ENCODE measurements at places on chromosomes 11 and 22.

DNA sequence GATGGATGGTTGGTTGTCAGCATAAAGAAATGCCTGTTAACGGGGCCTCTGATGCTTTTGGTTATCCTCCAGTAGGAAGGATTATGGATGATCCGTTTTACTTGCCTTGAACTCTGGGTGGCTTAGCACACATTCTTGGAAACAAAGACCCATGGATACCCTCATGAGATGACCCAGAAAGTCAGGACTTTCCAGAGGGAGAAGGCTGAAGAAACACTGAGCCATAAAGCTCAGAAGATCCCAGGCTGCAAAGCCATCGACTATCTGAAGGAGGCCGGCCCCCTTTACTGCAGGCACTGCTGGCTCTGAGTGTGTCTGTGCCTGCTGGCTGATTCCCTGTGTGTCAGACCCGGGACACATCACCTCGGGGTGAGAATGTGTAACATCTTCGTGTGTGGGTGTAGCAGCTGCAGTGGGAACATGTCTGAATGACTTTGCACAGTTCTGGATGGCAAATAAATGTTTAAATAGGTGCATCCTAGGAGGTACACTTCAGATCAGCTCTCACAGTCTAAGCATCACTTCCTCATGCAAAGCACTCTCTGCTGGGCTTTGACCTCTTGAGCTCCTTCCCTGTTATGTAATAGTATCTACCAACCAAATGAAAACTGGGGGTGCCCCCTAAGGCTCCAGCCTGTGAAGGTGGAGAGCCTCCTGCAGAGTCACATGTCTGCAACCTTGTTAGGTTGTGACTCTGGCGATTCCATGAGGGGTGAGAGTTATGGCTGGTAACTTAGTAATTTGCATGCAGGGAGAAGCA lies 1084.9 kb downstream of the TBC1D22A start:
- DNase-seq: no peak

GRCh38 chr22:43080616-43081015 lies 8.6 kb downstream of the TTLL1 start:
- no peak for DNase-seq

- DNase-seq: no peak
Observed at GRCh38 chr11:34650528-34650927, 29.6 kb downstream of the EHF start.

DNA sequence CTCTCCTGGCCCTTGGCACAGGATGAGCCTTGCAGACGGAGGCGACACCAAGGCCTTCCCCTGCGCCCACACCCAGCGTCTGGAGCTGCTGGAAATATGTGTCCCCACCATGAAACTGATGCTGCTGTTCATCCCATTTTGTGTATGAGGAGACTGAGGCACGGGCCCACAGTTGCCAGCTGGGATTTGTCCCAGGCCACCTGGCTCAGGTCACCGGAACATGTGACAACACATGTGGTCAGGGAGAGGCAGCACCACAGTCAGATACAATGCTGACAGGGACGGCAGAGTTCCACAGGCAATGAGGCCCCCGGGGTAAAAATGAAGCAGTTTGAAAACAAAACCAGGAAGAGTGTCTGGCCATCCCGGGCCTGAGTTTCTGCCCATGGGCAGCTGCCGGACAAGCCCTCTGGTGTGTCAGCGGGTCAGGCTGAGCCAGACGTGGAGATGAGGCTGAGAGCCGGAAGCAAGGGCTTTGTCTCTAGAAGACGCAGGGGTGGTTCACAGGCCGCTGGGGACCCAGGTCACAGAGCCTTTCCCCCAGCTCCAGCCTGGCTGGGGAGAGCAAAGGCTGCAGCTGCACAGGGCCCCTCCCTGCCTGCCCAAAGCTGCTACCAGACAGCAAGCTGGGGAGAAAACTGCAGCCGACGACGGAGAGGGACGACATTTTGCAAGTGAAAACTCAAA lies 80.7 kb downstream of the CDKN1C start:
- no peak for DNase-seq

DNA sequence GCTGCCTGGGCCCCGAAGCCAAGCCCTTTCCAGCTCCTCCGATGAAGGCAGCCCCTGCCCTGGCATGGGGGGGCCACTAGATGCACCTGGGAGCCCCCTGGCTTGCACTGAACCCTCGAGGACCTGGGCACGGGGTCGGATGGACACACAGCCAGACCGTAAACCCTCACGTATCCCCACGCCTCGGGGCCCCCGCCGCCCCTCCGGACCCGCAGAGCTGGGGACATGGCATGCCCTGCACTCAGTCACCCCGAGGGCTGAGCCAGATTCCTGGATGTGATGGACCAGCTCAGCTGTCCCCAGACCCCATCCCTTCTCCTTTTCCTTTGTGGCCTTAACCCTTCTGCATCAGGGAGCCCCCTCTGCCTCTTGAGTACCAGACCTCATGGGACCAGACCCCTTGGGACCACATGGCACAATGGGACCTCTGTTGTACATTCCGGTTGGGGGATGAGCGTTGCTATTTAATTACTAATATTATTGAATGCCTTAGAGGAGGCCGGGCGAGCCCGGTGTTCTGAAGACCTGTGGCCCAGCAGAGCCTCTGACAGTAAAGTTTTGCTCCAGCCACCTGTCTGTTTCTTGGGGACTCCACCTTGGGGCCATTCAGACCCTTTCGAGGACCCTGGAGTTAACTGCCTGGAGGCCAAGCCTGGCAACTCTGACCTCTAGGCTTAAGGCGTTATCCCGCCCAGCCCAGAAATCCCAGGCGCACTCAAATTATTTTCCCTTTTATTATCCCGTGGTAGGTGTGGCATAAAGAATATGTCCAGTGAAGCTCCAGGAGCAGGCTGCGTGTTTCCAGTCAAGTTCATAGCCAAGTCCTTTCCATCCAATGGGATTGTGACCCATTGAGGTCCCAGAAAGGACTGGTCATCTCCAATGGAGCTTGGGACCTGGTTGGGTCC lies 3.0 kb downstream of the RASL10A start:
- no peak for DNase-seq

DNA sequence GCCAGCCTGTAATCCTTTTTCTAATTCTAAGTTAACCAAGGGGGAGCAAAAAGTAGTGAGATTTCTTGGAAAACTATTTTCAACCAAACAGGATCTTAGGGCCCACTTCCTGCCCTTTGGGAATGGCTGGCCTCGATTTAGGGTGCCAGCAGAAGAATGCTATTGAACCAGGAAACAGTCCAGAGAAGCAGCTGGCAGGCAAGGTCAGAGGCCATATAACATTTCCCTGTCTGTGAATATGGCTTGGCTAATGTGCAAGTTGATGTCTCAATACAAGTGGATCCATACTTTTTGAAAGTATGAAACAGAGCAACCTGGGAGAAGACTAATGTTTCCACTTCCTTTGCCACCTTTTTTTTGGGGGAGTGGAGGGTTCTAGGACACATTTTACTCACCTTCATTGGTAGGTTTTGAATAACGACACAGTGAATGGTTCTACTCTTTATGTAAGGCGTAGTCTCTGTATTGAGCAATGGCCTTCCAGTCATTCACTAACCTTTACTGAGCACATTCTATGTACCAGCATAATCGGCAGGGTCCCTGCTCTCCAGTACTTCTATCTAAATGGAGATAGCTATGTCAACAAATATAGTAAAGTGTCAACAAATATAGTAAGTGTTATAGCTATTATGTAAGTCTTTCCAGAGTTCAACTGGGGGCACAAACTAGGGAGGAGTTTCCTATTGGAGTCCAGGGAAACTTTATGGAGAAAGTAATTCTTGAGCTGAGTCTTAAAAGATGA lies 34.2 kb upstream of the RRM1 start:
- DNase-seq: no peak

- no peak for DNase-seq
Observed at GRCh38 chr22:43826142-43827002, 14.3 kb upstream of the EFCAB6 start.

- no peak for DNase-seq
Observed at GRCh38 chr22:24699876-24700275, 74.6 kb downstream of the PIWIL3 start.

DNA sequence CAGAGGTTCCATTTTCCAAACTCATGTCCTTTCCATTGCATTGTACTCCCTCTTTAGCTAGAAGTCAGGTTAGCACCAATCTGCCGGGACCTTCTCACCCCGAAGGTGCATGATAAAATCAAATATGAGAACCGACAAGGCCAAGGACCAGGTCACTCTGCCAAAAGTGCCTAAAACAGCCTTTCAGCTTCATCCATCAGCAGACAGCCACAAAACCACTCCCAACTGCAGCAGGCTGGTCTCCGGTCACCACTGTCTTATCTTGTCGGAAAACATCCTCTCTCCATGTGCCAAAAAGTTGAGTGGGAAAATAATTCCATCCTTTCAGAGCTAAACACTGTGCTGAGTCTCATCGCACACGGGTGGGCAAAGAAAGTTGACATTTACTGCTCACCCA lies 1.4 kb downstream of the PI4KA start:
- no peak for DNase-seq

- DNase-seq: no peak
Observed at GRCh38 chr11:77322506-77322905, 21.0 kb upstream of the GDPD4 start.

GRCh38 chr11:113839842-113840241 lies 35.5 kb downstream of the USP28 start:
- DNase-seq: no peak

- DNase-seq: no peak
Observed at GRCh38 chr22:27883656-27884350, 35.3 kb downstream of the PITPNB start.

DNA sequence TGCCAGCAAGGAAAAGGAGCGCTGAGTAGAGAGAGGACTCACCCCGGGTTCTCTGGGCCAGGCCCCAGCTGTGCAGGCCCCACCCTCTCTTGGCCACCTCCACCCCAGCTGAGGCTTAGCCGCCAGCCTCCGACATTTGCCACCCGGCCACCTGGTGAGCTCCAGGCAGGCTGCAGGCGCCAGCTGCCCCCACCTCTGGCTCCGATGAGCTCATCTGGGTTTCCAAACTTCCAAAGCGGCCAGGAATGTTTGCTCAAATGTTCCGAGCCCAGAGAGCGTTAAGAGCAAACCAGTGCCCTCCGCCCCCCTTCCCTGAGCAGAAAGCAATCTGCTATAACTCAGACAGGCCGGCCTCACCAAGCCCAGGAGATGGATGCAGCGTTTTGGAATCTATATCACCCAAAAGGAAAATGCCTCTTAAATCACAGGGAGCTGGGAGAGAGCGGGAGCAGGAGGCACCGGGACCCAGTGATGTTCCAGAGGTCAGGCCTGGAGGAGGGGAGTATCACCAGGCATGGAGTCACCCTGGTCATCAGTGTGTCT lies 9.1 kb upstream of the MN1 start:
- no peak for DNase-seq
